NCI-H460 (cell line): ENCODE measurements at places on chromosomes 3 and 15. TPM values are rescaled to one million over a fixed set of nuclear protein-coding genes. Genes with fewer than 3 reads are reported as not detected.

GOLGA6L7 gene
- not detected in 2 replicates for total RNA-seq

TEX55 gene
- not detected in 2 replicates for total RNA-seq

RNU6-1 gene
- total RNA-seq = not detected in 2 replicates

GOLGA8J gene
- total RNA-seq = not detected in 2 replicates

KLF15 gene
- total RNA-seq = 1.2 and 1.4 TPM in 2 replicates

WDR93 gene
- total RNA-seq = 0.17 and 0.30 TPM in 2 replicates

FEZF2 gene
- total RNA-seq = not detected in 2 replicates

DNA sequence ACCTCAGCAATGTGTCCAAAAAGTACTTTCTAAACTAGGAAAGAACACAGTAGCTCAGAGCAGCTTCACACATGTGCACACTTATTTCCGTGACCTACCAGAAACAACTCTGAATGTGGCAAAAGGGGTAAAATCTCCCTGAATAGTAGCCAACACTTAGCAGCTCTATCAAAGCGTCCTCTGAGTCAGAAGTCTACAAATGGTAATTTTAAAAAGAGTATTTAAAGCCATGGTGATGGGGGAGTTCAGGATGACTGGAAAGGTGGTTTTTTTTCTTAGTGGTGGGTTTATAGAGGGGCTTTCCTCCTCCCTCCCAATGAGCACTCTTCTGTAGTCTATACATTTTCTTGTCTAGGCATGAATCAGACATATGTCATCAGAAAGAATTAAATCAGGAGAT, 223.8 kb upstream of the PRICKLE2 start:
- no peak for DNase-seq

GRCh38 chr3:20323307-20323927, 137.4 kb upstream of the SGO1 start:
- DNase-seq = no peak

GRCh38 chr3:31668242-31668641, 135.5 kb downstream of the STT3B start:
- no peak for DNase-seq

DNA sequence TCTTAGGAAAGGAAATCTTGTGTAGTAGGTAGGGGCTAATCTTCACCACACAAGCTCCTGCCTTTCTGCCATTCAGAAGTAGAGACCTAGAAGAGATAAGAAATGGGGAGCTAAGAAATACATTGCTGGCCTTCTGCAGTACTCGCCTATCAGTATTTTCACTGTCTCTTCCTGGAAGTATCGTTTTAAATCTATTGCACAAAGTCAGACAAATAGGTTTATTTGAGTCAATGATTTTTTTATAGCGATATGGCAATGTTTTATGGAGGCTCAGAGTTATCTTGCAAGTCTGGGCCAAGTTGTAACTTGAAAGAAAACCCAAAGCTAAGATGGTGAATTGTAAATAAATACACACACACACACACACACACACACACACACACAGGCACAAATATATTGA, 103.8 kb downstream of the PTPRG start:
- no peak for DNase-seq

- DNase-seq = no peak
These were observed 233.4 kb downstream of the CHST2 start for GRCh38 chr3:143352850-143353550.

- DNase-seq = no peak
These were observed 25.4 kb downstream of the EDEM1 start for GRCh38 chr3:5212628-5213573.

- DNase-seq = no peak
These were observed 21.6 kb downstream of the SPTSSB start for GRCh38 chr3:161349529-161350312.

GRCh38 chr3:179681492-179682263, 28.8 kb downstream of the USP13 start:
- DNase-seq = no peak

GRCh38 chr3:179503640-179504039, 52.4 kb upstream of the GNB4 start:
- no peak for DNase-seq

DNA sequence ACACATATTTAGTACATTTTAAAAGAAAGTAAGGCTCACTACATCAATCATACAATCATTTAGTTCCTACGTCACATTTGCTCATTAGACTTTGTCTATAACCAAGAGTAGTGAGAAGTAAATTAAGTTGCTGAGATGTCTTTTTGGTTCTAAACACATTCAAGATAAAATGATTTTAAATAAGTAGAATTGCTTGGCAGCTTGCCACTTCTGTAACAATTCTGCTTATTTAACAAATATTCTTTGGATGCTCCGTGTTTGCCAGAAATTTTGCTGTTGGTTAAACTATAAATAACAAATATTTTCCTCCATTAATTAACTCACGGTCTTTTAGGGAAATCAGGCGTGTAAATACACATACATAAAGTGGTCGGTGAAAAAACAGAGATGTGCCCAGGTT, 18.3 kb downstream of the SUCNR1 start:
- DNase-seq = no peak

DNA sequence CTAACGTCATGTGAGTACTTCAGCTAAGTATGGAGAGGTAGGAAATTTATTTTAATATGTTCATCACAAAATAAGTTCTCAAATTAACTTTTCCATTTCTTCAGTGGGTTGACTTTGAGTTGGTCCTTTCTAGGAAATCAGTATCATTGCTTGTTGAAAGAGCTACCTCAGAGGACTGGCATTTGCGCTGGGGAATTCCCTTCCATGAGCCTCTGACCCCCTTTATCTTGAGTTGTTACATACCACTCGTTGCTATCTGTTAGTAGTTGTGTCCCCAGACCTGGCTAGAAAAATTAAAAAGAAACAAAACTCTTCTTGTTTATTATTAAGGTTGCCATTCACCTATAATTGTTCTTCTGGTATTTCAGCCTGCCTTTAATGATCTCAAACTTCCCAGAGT, 96.8 kb upstream of the ROBO2 start:
- no peak for DNase-seq
